ENCODE measurements at places on chromosomes 5 and 9.
A peak's percentile ranks its signal among the peaks of the same experiment; 100 is the strongest.

GRCh38 chr5:141343242-141343952 is at the start of gene PCDHGA3:
TSS of gene PCDHGA3 (plus strand) at chr5:141343829. CDS start at chr5:141344034, 205 bp downstream.
- DNase-seq, result no peak

- no peak for DNase-seq
Observed at GRCh38 chr5:102767862-102768261, 12.8 kb downstream of the PAM start.

DNA sequence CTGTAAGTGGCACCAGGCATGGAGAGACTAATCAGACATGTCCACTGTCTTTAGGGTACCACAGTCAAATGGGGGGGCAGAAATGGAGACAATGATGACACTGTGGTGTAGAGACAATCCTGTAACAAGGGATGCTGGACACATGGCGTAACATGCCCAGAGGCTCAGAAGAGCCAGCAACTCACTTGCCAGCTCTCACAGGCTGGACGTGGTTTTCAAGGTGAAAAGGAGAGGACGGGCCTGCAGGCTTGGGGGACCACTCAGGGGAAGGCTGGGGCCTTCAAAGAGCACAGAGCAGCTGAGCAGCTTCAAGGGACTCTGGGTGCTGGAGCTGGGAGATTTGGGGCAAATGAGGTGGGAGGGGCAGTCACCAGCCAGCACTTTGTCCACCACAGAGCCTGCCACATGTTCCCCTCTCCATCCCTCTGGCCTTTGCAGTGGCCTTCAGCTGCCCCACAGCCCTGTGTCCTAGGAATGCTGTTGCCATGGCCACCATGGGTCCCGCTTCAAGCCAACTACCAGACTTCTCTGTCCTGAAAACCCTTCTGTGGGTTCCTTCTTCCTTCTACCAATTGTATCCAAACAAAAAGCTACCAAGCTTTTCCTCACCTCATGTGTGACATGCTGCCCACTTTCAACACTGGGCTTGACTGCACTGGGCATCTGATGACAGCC is 140.4 kb downstream of the GABBR2 start:
- no peak for DNase-seq

- DNase-seq, result no peak
Observed at GRCh38 chr5:168667301-168667840, 88.2 kb upstream of the PANK3 start.

DNA sequence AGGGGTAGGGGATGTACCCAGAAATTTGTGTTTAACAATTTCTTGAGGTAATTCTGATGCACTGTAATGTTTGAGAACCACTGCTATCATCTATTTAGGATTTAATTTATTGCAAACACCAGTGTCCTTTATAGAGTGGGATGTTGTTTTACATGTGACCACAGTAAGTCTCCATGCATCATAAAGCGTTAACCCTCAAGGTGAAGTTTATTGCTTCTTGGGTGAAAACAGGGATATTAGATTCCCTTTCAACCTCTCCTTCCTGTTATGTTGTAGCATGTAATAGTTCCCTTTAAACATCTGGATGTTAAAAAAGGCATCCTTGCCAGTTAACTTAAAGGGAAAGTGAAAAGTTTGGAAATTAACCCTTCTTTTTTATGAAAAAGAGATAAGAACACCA is 35.8 kb upstream of the ATG10 start:
- no peak for DNase-seq

DNA sequence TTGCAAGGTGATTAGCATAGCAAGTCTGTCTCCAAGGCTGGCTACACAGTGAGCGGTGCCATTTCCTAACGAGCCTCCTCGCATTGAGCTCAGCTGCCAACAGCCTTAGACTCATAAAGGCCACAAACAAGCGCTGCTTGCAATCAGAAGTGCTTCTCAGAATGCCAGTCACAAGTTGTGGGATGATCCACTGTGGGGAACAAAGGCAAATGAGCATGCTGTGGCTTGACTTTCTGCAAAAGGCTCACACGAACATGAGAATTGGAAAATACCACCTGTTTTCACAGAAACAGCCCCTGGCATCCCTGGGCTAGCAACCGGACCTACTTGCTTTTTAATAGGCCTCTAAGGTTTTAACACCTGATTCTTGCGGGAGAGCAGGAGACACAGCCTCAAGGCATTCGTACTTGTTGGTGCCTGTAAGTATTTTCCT is 215.5 kb downstream of the FANCC start:
- peak; percentile 35 for DNase-seq

- no peak for DNase-seq
Observed at GRCh38 chr9:131441441-131441840, 47.6 kb downstream of the PRRC2B start.

- DNase-seq, result no peak
Observed at GRCh38 chr5:165185716-165186115, 1680.3 kb downstream of the MAT2B start.

DNA sequence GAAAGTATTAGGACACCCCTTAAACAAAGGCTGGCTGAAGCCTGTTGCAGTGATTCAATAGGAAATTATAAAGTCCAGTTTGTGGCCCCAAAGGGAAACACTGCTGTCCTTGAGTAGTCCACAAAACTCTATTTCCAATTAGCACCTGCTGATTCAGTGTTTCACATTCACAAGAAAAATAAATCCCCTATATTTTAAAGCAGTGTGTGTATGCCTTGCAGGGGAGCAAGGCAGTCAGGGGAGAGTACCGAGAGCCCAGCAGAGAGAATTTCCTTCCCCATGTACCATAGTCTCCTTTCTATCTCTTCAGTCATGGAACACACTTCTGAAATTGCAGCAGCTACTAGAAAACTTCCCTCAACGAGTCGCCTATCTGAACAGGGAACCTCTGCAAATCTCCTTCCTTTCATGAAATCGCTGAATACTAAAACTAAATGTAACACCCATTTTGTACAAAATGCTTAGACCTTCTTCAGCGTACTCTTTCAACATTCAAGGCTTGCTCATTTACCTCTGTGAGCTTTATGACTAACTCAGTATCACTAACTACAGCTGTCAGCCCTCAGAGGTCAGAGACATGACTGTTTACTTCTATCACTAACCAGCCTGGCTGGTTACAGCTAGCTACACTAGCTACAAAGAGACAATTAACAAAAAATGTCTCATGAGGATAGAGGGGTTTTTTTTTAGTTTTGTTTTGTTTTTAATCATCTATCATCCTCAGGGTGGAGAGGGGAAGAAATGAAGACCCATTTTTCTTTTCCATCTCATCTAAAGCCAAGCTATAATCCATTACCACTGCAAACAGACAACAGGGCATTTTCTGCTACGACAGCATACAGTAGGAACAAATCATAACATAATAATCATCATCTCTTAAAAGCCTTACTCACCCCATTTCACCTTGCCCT is 188.7 kb downstream of the EBF1 start:
- DNase-seq, result no peak

DNA sequence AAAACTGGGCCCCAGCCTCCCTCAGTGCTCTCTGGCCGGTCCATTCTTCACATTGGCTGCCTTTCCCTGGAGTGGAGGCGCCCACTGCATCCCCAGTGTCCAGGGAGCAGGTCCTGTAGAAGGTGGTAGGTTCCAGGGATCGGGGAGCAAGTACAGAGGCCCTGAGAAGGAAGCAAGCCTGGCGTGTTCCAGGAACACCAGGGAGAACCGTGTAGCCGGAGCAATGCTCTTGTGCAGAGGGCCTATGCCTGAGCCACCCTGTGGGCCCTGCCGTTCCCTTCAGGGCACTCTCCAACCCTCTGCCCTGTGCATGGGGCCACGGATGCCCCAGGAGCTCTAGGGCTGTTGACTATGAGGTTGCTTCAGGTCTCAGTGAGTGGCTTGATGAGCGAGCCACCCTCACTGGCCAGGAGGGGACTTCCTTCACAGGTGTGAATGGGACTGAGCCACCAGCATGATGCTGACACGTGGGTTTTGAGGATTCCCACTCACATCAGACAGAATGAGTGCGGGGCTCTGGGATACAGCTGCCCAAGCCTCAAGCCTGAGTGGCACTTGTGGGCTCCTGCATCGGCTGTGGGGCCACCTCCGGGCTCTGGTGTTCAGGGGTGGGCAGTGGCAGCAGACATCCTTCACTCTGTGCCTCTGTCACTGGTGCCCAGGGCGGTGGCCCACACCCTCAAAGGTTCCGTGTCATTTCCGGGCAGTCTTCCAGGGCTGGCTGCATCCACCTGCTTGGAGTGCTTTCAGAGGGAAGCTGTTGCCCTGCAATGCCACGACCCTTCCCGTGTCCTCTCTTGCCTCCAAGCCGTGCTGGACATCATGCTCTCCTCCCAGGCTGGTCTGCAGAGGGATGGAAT is 54.4 kb downstream of the ADAMTS2 start:
- DNase-seq, result no peak

DNA sequence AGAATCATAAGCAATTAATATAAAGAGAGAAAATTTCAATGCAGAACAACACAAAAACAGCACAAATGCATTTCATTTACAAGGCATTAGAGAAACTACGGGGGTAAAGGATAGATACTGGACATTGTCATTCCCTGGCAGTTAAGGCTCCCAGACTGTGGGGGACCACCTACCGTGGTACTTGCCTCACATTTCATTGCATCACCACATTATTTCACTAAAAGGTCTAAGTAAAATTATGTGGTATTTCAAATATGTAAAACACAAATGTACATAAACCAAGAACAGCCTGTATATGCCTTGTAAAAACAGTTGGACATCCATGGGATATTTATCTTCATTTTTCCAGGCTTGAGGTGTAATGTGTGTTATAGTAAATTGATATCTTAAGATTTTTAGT is 571.2 kb upstream of the ZNF462 start:
- DNase-seq, result no peak

GRCh38 chr5:115440782-115441451 is 103.7 kb downstream of the FEM1C start:
- no peak for DNase-seq

DNA sequence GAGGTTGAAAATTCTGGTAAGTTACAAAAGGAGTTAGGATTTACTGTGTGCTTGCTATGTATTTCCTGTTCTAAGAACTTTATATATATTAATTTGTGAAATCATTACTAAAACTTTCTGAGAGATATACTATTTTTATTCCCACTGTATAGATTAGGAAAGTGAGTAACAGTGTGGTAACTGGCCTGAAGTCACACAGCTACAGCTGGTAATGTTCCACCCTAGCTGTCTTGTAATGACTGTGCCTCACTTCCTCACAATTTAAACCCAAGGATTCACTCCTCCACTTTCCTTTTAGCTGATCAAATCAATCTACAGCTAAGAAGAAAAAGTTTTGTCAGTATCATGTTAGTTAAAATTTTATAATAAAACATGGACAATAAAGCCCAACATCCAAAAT is 278.8 kb downstream of the GAS1 start:
- no peak for DNase-seq

DNA sequence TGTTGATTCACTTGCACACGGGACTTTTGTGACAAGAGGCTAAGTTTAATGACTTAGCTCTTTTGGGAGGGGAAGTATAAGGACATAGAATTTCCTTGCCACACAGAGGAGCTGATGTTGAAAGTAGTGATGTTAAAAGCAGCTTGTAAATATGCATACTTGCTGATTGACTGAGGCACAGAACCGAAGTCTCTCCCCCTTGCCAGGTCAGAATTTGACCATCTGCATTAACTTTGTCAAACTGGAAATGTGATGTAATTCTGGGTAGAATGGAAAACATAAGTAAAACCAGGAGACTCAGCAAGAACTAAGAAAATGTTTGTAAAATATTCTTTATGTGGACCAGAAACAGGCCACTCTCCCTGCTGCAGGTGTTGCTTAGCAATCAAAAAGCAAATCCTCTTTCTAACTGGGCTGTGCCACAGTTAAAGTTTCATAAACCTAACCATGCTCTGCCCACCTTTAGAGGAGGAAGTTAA is 284.2 kb downstream of the NR3C1 start:
- no peak for DNase-seq

DNA sequence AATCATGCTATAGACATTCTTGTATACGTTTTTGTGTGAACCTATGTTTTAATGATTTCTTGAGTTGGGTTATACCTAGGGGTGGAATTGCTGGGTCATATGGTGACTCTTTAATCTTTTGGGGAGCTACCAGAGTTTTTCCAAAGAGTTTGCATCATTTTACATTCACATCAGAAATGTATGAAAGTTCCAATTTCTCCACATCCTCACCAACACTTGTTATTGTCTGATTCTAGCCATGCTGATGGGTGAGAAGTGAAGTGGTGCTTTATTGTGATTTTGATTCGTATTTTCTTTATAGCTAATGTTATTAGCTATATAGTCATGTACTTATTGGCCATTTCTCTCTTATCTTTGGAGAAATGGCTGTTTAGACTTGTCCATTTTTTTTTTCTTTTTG is 18.1 kb downstream of the OCLN start:
- DNase-seq, result no peak

DNA sequence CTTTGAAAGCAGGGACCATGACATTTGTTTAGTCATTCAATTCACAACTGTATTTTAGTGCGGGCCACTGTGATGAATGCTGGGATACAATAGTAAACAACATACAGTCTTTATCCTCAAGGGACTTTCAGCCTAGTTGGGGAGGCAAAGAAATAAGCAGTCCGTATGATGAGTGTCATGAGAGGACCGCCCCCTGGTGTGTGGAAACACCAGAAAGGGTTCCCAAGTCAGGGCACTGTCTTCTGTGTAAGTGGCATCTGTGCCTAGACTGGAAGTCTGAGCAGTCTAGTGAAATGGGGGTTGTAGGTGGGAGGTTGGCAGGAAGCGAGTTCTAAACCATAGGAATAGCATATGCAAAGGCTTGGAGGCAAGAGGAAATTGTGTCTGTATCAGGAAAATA is 6.8 kb downstream of the C9orf43 start:
- no peak for DNase-seq

DNA sequence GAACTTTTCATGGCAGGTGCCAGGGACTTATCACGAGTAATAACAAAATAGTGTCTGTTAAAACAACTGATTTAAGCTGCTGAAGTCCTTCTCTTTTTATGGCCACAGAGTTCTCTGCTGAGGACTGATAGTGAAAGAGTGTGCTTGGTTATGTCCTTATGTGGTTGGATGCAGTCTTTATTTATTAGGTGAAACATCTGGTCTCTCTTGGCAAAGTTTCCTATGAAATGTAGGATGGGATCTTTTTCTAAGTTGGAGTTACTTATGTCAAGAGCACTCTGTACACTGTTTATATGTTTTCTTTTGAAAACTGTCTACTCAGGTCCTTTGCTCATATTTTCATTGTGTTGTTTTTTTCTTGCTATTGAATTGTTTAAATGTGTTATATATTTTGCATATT is 1816.1 kb upstream of the C9orf72 start:
- DNase-seq, result no peak

GRCh38 chr5:143924311-143924978 is 112.5 kb downstream of the HMHB1 start:
- DNase-seq, result no peak
